Mucosa of descending colon (tissue), 3 donors: ENCODE measurements at places on chromosomes 16 and 17. TPM values are rescaled to one million over a fixed set of nuclear protein-coding genes. Genes with fewer than 3 reads are reported as not detected.

SLC52A1 gene
- total RNA-seq: 5.3 TPM

TBC1D3B gene
- total RNA-seq: 12.9 TPM

MT3 gene
- 3.0 TPM for total RNA-seq

PIRT gene
- total RNA-seq: 0.55 TPM

PRSS22 gene
- total RNA-seq: 1.6 TPM

CDH5 gene
- total RNA-seq: 5.5 TPM

GTF3C1 gene
- total RNA-seq: 47.0 TPM

OMG gene
- 1.5 TPM for total RNA-seq

ODAD4 gene
- total RNA-seq: 2.1 TPM

HIGD1B gene
- 1.6 TPM for total RNA-seq

TRPV3 gene
- 17.8 TPM for total RNA-seq

NUDT7 gene
- total RNA-seq: 14.8 TPM

C16orf92 gene
- total RNA-seq: not detected

GLIS2 gene
- total RNA-seq: 2.9 TPM

ZFP3 gene
- 11.2 TPM for total RNA-seq

DHRS7C gene
- total RNA-seq: not detected

ITFG1 gene
- total RNA-seq: 53.7 TPM

PRSS27 gene
- total RNA-seq: 2.2 TPM

DNA sequence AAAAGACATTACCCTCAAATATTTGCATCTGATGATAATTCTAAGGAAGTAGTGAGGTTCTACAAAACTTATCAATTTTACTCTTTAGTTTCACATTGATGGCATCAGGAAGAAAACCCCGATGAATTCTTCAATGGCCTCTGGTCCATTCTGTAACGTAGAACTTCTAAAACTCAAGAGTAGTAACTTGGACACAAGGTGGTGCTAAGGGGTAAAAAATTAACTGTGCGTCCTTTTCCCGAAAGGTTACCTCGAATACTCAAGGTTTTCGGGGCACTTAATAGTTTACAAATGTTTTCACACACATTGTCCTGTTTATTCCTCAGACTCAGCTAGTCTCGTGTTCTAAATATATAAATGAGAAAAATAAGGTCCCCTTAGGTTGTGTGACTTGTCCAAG, 517.3 kb upstream of the ZFHX3 start:
- no peak for DNase-seq

DNA sequence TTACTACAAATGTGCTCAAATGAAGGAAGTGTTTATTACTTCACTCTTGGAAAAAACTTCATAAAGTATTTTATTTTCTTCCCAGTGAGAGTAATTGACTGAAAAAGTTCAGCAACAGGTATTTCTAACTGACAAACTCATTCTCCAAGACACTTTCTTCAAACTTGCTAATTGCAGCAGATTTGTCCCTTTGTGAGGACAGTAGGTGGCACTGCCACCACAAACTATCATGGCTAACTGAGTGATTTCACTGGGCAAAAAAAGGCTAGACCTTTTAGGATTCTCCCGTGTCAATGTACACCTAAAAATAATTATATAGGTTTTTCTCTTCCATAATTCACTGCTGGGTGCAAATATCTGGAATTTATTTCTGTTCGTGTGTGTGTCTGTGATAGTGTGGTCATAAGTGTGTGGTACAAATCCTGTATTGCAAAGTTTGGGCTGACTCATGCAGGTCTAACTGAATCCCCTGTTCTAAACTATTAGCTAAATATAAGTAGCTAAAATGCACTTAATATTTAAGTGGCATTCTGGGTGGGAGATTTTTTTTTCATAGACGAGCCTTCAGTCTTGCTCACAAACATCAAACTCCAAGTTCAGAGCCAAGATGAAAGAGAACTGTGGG, 3.9 kb downstream of the HS3ST3A1 start:
- DNase-seq: peak; percentile 56

DNA sequence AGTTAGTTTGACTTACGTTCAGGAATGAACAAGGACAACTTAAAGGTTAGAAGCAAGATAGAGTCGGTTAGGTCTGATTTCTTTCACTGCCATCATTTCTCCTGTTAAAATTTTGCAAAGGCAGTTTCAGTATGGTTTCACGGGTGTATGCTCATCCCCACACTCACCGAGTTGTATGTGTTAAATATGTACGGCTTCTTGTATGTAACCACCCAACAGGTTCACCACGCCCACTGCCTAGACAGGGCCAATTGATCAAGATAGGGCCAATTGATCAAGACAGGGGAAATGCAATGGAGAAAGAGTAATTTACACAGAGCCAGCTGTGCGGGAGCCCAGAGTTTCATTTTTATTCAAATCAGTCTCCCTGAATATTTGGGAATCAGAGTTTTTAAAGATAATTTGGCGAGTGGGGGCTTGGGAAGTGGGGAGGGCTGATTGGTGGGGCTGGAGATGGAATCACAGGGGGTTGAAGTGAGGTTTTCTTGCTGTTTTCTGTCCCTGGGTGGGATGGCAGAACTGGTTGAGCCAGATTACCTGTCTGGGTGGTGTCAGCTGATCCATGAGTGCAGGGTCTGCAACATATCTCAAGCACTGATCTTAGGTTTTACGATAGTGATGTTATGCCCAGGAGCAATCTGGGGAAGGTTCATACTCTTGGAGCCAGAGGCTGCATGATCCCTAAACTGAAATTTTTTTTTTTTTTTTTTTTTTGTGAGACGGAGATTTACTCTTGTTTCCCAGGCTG, 62.4 kb upstream of the PLCG2 start:
- no peak for DNase-seq

- no peak for DNase-seq
These were observed 270.7 kb upstream of the SOX9 start for GRCh38 chr17:71849783-71850768.

- DNase-seq: no peak
These were observed 145.4 kb downstream of the SOX9 start for GRCh38 chr17:72266112-72266775.

GRCh38 chr17:54948380-54948779, 20.1 kb downstream of the COX11 start:
- no peak for DNase-seq

GRCh38 chr17:81151278-81151677, 14.0 kb upstream of the PVALEF start:
- no peak for DNase-seq

DNA sequence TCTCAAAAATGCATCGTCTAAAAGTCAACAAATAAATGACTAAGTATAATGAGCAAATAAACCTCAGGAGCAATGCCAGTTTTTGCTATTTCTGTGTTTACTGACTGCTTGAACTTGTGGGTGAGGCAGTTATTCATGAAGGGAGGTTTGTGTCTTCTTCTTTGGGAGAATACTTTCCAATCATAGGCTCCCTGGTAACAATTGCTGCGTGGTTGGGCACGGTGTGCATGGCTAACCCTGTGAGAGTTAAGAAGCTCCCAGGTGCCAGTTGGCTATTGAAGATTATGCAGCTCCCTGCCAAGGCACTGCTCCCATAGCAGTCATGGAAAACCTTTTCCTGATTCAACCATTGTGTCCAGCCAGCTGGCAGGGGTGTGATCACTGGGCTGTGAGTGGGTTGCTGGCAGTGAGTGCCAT, 775.9 kb upstream of the GOT2 start:
- no peak for DNase-seq

DNA sequence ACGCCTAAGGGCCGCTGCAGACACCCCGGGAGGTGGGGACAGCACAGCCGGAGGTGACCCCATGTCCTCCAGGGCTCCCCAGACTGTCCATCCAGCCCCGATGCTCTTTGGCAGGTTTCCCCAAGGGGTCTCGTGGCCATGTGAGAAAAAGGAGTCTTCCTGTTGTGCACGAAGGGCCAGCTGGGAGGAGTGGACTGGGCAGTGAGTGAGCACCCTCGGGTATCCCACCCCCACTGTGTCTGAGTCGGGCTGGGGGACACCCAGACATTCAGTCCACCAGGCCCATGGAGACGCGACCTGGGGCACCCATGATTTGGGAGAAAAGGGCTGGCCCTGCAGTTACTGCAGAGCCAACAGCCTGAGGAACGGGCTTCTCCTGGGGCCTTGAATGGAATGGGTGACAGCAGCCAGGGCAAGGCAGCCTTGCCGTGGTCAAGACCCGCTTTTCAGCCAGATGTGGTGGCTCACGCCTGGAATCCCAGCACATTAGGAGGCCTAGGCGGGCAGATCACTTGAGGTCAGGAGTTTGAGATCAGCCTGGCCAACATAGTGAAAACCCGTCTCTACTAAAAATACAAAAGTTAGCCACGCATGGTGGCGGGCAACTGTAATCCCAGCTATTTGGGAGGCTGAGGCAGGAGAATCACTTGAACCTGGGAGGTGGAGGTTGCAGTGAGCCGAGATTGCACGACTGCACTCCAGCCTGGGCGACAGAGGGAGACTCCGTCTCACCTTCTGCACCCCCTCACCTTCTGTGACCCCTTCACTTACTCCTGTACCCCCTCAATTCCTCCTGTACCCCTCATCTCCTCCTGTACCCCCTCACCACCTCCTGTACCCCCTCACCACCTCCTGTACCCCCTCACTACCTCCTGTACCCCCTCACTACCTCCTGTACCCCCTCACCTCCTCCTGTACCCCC, 24.1 kb upstream of the CAPN15 start:
- no peak for DNase-seq

- no peak for DNase-seq
These were observed 4.7 kb downstream of the SLC12A3 start for GRCh38 chr16:56869513-56870275.

- DNase-seq: no peak
These were observed 49.7 kb downstream of the SMG6 start for GRCh38 chr17:2253768-2254406.

DNA sequence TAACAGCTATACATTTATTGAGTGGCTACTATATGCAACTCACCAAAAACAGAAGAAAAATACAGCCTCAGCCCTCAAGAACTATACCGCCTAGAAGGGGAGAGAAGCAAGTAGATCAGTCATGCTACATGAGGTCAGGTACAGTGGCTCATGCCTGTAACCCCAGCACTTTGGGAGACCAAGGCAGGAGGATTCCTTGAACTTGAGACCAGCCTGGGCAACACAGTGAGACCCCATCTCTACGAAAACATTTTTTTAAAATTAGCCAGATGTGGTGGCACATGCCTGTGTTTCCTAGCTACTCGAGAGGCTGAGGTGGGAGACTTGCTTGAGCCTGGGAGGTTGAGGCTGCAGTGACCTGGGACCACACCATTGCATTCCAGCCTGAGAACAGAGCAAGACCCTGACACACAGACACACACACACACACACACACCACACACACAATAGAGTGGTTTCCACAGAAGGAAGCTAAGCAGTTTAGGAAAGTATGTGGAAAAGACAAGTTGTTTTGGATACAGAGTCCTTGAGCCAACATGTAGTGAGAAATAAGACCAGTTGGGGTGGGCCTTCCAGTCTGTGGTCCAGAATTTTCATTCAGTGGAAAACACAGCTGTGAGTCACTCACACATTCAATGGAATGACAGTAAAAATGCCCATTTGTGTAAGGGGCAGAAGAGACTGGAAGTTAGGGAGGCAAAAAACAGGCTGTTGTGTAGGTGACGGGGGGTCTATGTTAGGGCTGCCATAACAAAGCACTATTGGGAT, 10.7 kb upstream of the SNTB2 start:
- no peak for DNase-seq

- DNase-seq: no peak
These were observed 45.0 kb downstream of the ZNF652 start for GRCh38 chr17:49316889-49317675.

- DNase-seq: no peak
These were observed 407.6 kb downstream of the TMEM114 start for GRCh38 chr16:8182761-8183160.

DNA sequence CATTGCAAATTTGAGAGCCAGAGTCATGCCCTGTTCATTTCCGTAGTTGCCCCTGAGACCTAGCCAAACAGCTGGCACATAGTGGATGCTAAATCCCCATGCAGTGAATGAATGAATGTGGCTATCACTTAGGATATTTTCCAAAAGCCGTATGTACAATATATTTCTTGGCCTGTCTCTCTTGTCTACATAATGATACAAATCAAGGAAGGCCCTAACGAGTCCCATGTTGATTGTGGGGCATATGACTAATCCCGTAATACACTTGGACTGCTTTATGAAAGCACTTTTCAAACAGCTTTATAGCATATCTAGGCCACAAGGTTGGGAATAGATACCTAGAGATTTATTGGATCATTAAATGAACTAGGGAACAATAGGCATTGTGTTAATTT, 478.0 kb downstream of the SLC39A11 start:
- DNase-seq: no peak

GRCh38 chr17:35743626-35744328, 9.3 kb downstream of the GAS2L2 start:
- no peak for DNase-seq

GRCh38 chr16:87765473-87765775, 362 bp downstream of the KLHDC4 start:
- DNase-seq: no peak

GRCh38 chr17:28740406-28741357, 3.1 kb upstream of the TRAF4 start:
- peak; percentile 25 for DNase-seq

DNA sequence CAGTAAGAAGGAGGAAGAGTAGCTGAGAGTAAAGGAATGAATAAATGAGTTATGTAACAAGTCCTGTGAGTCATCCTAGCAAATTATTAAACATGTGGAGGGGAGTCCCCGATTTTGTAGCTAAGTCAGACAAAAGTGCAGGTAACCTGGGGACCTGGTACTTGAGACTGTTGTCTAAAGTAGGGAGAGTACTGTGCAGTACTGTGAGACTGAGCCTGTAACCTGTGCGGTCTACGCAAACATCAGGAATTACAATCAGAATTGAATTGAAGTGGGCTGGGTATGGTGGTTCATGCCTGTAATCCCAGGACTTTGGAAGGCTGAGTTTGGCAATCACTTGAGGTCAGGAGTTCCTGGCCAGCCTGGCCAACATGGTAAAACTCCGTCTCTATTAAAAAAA, 35.7 kb downstream of the IKZF3 start:
- DNase-seq: no peak

- no peak for DNase-seq
These were observed 8.3 kb upstream of the CDC6 start for GRCh38 chr17:40279402-40279801.

DNA sequence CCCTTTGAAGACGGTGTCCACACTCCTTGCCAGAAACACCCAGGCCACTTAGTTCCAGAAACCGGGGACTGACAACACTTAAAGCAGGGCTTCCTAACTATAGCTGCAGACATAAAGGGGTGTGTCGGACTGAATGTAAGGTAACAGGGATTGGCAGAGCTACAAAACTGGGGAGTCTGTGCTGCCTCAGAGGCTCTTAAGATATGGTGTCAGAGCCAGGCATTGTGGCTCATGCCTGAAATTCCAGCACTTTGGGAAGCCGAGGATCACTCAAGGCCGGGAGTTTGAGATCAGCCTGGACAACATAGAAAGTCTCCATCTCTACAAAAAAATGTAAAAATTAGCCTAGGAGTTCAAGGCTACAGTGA, 14.2 kb upstream of the NLRC3 start:
- DNase-seq: no peak

DNA sequence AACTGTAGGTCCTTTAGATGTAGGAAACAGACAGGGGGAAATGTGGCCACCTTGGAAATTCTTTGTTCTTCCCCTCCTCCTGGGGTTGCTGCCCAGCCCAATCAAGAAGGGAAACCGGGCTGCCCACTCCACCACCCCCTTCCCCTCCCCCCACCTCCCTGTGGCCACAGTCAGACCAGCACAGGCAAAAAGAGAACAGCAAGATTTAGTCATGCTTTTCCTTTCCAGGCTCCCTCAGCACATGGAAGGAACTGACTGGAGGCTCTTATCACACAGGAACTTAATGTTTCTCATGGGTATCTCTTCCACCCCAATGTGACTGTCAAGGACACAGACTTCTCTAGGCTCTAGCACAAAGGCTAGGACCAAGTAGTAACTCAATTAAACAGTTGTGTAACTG, 3.0 kb upstream of the CCL1 start:
- DNase-seq: no peak
